NCI-H187 treated with DMSO at 0.1 percent for 48 hours (cell line): ENCODE measurements at places on chromosomes 6 and 20.

DNA sequence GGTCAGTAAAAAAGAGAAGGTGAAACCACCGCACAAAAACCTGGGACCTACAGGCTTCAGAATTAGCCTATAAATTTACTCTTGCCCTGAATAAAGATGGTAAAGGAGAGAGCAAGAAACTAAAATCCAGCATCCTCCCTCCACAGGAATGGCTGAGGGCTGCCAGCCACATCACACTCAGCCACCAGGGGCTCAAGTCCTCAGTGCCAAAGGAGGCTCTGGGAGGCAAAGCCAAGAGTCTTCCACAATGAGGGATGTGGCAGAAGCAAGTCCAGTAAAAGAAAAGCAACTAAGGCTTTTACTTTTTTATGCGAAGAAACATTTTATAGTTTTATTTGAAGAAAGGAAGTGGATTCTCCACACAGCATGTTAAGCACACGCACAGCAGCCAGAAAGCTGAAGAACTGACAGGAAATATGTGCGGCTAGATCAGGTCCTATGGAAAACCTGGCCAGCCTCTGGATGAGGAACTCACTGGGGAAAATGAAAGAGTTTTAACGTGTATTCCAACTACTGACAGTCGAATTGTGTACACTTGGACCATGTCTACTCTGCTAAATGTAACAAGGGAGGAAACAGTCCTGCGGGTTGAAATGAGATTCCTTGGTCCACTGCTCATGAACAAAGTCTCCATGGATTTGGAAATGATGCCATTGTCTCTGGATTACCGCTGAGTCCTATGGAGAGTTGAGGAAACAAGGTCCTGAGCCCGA lies 219.4 kb upstream of the SSTR4 start:
- DNase-seq: no peak

- no peak for DNase-seq
Observed at GRCh38 chr6:158402184-158402583, 89.9 kb downstream of the TULP4 start.

- DNase-seq: no peak
Observed at GRCh38 chr6:73391675-73392074, 3.0 kb upstream of the DDX43 start.

GRCh38 chr6:3965071-3965718 lies 113.7 kb downstream of the FAM217A start:
- DNase-seq: no peak

DNA sequence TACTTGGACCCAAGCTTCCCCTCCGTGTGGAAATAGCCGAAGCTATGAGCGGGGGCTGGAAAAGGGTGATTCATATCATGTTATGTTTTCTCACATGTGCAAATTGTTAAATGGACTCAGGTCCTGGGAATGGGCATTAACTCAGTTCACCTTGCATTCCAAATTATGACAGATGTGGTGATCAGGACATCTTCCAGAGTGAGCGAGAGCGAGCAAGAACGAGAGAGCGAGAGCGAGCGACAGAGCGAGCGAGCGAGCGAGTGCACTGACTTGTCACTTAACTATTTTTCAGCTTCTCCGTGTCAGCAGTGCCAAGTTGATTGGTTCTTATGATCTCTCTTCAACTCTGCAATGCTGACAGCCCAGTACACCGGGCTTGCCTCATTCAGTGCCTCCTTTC lies 437.4 kb upstream of the NRSN1 start:
- no peak for DNase-seq

DNA sequence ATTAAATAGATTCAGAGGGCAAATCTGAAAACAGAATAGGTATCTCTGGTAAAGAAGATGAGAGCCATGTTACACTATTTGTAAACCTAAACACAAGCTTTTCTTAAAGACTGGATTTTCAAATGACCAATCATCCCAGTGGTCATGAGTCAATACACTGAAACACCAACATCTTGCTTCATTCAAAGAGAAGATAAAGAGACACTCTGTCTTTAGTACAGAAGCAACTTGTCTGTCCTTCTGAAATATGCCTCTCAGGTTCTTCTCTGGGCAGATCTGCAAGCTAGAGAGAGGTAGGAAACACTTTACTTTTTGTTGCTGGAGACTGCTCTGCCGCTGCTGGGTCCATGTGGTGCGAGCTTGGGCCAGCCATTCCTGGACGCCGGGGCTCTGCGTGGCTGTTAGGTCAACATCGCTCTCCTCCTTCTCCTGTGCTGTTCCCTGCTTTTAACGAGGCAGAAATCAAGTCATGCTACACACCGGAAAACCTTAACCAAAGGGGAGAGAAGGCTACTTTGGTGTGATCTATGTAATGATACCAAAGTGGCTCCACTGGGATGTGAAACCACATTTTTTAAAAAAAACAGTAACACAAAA lies 368.2 kb downstream of the SYNE1 start:
- DNase-seq: no peak

GRCh38 chr6:80163754-80164187 lies 57.3 kb downstream of the BCKDHB start:
- DNase-seq: no peak

GRCh38 chr20:34850969-34851368 lies 21.7 kb downstream of the GGT7 start:
- DNase-seq: no peak

GRCh38 chr6:167988154-167988495 lies 9.3 kb upstream of the KIF25 start:
- no peak for DNase-seq
